Stimulated activated CD8-positive, alpha-beta memory T cell treated with anti-CD3 and anti-CD28 coated beads, Interleukin-15, amount 100 ng/mL, for 4 hours (primary cell): ENCODE measurements at places on chromosomes 6 and 20.
A peak's percentile ranks its signal among the peaks of the same experiment; 100 is the strongest.

DNA sequence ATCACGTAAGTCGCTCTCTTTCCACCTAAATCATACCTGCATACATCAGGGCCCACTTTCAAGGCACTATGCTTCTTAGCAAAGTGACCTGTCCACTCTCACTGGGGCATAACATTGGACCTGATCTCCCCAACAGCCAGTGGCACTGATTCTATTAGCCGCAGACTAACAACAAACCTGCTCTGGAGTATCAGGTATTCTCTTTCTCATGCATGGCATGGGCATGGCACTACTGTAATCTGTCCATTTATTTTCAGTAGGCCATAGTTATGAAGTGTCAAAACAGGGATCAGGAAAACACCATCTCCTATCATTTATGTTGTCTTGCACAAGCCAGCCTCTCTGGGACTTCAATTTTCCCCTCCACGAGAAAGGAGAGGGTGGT lies 8.5 kb downstream of the CALHM4 start:
- DNase-seq = no peak

DNA sequence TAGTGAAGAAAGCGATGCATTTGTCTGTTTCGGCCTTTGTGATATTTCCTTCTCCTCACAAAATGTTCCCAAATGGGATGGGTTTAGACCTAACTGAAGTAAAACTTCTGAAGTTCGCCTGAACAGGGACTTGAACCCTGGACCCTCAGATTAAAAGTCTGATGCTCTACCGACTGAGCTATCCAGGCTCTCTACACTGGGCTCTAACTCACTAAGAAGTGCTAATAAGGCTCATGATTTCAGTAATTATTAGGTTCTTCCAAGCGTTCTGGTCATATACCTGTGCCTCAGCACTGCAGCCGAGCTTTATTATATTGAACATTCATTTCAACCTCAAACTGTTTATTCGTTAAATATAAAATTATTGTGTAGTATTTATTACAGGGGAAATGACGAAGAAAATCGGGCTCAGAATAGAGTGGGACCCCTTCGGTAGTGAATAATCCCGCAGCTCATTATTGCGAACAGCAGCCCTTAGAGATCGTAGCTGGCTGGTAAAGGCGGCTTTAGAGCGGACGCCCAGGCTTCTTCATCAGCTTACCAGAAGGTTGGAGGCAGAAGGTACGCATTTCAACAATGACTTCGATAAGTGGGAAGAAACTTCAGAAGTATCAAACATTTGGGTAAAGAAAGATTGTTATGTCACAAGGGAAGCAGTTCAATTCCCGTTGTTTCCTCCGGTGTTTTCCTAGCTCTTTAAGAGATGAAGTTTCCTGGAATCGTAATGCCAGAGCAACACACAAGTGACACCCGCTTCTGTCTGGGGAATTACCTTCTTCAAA lies 119.0 kb upstream of the ZNF184 start:
- no peak for DNase-seq

GRCh38 chr6:129866256-129866655 lies 5.1 kb upstream of the TMEM244 start:
- no peak for DNase-seq

GRCh38 chr6:130617658-130618057 lies 209.5 kb upstream of the SMLR1 start:
- DNase-seq = no peak

- no peak for DNase-seq
These were observed 51.0 kb upstream of the CLDN20 start for GRCh38 chr6:155212616-155213380.

- no peak for DNase-seq
These were observed 228.5 kb upstream of the EXOC2 start for GRCh38 chr6:921400-921799.

- no peak for DNase-seq
These were observed 171.9 kb upstream of the JARID2 start for GRCh38 chr6:15073883-15074465.

DNA sequence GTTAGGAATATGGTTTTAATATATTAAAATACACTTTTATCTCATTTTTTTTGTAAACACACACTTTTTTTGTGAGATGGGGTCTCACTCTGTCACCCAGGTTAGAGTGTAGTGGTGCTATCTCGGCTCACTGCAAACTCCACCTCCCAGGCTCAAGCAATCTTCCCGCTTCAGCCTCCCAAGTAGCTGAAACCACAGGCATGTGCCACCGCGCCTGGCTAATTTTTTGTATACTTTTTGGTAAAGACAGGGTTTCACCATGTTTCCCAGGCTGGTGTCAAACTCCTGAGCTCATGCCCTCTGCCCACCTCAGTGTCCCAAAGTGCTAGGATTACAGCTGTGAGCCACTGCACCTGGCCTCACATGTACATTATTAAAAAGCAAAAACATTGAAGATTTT lies 10.8 kb downstream of the IPCEF1 start:
- no peak for DNase-seq

- no peak for DNase-seq
These were observed 281.7 kb upstream of the TAB2 start for GRCh38 chr6:149035766-149036165.

- no peak for DNase-seq
These were observed 16.6 kb downstream of the SLC22A1 start for GRCh38 chr6:160137989-160138835.

DNA sequence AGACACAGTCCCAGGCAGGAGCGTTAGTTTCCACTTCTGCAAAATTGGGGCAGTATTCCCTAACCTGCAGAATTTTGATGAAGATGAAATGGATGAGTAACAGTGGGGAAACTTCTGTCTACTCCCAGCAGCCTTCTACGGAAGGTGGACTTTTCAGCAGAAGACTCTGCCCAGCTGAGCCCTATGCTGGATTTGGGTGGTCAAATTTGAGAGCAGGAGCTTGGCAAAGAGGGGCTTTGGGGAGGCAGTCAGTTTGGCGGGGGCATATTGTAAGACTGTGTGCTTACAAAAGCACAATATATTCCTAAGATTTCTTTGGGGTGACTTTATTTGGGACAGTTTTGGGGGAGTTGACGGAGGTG lies 5.4 kb upstream of the SDCBP2 start:
- no peak for DNase-seq

DNA sequence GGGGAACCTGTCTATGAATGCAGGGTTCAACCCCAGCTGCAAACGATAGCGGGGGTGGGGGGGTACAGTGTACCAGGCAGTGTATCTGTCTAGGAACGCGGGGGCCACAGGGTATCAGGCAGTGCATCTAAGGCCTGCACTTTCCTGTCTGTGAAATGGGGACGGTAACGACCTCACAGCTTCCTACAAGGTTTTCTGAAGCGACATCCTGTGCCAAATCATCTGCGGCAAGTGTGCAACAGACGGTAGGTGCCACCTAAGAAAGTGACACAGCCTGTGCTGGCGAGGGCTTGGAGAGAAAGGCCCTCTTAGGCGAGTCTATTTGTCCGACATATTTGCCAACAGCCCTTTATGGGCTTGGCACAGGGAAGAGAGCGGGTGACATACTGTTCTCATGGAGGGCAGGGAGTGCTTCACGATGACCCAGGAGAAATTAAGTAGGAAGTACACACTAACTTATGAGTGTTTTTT lies 3.8 kb downstream of the DIDO1 start:
- DNase-seq = peak; percentile 34

- no peak for DNase-seq
These were observed 158.1 kb upstream of the B3GAT2 start for GRCh38 chr6:71114986-71115385.

GRCh38 chr6:44456070-44456965 lies 68.8 kb downstream of the CDC5L start:
- DNase-seq = no peak

DNA sequence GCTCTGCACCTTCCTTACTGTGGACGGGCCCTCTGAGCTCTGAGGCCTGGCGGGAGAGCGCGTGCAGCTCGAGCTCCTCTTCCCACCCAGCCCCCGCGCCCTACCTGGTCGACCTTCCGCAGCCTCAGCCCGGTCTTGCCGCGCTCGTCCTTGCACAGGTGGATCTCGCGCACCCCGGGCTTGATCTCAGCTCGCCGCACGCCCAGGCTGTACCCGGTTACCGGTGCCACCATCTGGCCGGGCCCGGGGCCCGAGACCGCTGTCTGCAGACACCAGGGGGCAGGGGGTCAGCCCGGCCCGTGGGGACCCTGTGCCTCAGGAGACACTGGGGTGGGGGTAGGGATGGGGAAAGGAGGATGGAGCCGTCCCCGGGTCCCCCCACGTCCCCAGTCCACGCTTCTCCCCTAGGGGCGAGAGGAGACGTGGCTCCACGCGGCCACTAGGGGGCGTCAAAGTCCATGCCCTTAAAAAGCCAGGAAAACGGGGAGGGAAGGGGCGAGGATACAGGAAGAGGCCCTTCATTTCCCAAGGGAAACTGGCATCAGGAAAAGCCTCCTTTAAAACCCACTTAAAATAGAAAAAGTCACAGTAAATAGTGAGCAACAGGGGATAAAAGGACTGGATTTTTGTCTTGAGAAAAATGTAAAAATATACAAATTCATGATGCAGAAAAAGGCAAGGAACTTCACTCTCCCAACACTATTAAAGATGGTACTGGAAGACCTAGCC lies 15.5 kb downstream of the SDCBP2 start:
- DNase-seq = peak; percentile 20

- no peak for DNase-seq
These were observed 156.1 kb downstream of the COL21A1 start for GRCh38 chr6:56091159-56091869.

GRCh38 chr6:169326067-169326799 lies 72.6 kb upstream of the THBS2 start:
- no peak for DNase-seq

DNA sequence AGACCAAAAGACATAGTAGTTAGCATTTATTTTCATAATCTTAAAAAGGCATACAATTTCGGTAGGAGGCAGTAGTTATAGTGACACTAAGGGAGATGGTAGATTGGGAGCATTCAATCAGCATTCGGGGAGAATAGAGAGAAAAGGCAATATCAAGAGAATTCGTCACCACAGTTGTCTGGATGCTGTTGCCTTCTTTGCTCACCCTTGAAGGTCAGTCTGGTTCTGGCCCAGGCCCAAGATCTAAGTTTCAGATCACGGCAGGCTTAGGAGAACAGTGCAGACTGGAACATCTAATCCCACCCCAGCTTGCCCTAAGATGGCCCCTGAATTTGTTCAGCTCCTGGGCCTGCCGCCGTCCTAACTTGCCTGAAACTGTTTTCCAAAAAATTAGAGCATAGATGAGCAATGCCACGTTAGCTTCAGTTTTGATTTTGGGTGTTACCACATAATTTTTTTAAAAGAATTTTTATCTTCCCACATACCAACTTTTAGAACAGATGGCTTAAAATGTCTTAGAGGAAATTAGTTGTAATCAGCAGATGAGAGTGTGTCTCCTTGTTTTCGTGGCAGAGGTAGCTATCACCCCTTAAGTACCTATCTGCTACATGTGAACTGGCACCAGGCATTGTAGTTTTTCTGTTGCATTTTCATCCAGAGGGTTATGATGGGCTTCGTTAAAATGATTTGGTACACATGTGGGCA lies 8.3 kb upstream of the CEP85L start:
- DNase-seq = no peak

- DNase-seq = no peak
These were observed 43.2 kb upstream of the AKAP12 start for GRCh38 chr6:151196555-151196954.

GRCh38 chr20:36439040-36439730 lies 102.1 kb upstream of the MYL9 start:
- DNase-seq = peak; percentile 29

GRCh38 chr6:70315079-70315751 lies 12.3 kb upstream of the COL9A1 start:
- no peak for DNase-seq

GRCh38 chr6:46381057-46381456 lies 110.2 kb downstream of the RCAN2 start:
- no peak for DNase-seq

DNA sequence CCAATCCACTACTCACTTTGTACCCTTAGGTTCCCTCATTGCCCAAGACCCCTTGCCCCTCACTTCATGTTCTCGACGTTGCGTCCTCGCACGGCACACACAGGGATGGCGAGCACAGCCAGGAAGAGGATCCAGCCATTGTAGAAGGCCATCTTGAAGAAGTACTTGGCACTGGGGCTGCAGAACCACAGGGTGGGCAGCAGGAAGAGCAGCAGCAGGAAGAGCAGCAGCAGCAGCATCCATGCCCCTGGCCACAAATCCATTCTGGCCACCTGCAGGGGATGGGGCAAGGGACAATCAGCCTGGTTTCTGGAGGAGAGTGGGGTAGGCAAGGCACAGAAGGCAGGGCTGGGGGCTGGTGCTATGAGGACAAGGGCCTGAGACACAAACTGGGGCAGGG lies 4.7 kb downstream of the AGPAT1 start:
- DNase-seq = no peak

DNA sequence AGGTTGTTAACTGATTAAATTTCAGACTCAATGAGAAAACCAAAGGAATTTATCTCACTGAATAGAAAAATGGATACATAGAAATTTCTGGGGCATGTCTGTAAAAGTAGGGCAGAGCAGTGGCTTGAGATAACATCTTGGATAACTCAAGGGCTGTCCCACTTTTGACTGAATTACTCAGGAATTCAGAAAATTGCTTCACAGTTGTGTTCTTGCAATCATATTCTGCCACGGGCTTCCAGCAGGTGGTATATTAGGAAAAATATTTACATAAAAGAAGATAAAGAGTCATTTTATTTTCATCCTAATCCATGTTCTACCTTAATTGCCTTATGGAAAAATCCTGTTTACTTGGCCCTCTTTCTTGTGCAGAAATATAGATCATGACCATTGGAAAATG lies 156.4 kb upstream of the AKIRIN2 start:
- DNase-seq = no peak

- no peak for DNase-seq
These were observed 435.7 kb upstream of the FKBP1C start for GRCh38 chr6:62775427-62776022.

DNA sequence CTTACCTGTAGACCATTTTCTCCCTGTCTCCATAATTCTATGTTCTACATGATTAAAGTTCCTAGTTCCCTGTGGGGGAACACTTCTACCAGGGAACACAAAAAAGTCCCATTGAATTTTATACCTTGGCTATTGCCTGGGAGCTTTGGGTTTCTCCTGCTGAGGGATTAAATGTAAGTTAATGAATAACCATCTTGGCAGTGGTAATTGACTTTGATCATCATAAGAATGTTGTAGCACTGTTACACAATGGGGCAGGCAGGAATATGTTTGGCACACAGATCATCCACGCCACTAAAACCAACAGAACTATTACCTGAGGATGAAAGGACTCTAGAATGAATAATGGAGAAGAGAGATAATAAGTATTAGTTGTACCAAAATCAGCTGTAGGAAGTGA lies 1106.2 kb upstream of the GJE1 start:
- no peak for DNase-seq

DNA sequence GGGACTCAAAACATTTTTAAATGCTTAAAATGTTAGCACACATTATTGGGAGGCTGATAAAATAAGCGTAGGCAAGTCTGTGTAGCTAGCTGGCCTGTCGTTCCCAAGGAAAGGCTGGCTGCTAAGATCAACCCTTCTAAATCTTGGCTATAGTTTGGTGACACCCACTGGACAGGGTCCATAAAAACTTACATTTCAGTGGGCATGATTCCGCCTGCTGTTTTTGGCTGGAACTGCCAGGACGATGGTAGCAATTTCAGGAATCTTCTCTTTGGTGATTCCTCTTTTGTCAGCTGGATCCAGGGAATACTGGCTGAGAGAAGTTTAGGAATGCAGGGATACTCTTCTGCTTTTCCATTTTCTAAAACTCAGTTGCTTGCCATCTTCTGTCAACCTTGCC lies 162.2 kb downstream of the NKAIN2 start:
- DNase-seq = no peak

GRCh38 chr20:39691151-39691862 lies 729.2 kb downstream of the DHX35 start:
- DNase-seq = no peak
